Choroid plexus epithelial cell (primary cell): ENCODE measurements at places on chromosomes 2 and 18.

DNA sequence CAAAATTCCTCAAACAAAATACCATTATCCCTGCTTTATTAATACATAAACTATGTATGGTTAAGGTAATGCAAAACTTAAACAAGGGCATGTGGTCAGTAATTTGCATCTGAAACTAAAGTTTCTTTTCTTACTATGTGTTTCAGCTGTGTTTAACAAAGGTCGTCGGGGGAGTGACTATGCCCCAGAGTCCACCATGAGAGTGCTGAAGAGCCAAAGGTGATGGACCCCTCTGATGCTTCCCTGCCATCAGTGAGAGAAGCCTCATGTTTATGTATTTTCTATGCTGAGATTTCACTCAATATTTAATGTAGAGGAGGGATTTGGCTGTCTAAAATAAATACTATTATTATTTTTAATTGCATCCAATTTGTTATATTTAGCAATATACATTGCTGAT lies 707.2 kb upstream of the REG3G start:
- DNase-seq, result no peak

- DNase-seq, result no peak
Measured at GRCh38 chr2:96701636-96702035, 38.2 kb downstream of the LMAN2L start.

DNA sequence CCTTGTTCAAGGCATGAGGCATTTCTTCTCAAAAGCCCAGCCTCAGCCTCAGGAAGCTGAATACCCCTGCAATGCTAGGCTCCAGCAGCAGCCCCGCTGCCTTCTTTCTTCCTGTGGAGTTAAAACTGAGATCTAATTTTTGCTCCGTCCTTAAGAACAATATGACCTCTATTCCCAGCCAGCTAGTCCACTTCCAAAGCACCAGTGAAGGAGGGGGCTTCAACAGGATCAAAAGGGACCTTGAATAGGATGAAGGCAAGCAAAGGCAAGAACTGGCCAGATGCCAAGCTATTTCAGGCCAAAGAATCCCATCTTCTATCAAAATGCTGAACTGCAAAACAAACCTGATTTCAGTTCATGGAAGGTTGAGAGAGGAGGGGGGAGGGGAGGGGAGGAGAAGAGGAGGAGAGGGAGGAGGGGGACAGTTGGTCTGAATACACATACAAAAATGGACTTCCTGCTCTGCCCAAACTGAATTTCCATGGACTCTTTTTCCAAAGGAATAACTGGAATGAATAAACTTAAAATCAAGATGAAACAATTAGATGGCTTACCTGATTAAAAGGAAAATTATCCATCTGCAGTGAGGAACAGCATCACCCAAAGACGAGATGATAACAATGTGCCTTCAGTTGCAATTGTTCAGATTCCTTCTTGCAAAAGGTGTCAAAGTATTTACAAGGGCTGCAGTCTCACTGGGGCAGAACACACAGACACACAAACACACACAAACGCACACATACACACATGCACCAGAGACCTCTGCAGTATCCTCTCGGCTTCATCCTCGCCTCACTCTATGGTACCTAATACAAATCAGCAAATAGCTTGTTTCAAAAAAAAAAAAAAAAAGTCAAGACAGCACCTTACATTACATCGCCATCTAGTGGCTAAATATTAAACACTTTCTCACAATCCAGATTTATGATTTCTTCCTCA lies at the start of gene SCN1A:
Gene SCN1A, minus strand, starts transcription at position 804 of the 939 bp plus-strand sequence. CDS start 54,399 bp downstream, outside the sequence.
- DNase-seq, result peak; percentile 73

DNA sequence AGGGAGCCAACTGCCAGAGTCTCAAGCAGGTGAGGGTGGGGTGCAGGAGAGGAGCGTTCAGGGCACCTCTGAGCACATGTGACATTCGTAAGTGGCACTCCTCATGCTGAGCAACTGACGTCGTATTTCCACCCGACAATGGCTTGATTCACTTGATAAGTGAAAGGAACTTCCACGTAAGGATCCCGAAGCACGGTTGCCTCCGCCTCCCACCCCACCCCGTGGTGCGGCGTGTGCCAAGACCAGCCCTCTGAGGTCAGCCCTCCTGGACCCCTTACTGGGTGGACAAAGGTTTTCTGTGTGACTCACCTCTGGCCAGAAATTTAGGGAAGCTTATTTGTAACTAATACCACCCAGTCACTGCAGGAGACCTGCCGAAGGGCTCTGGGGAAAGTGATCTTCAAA lies 59.9 kb downstream of the AGAP1 start:
- DNase-seq, result peak; percentile 40

DNA sequence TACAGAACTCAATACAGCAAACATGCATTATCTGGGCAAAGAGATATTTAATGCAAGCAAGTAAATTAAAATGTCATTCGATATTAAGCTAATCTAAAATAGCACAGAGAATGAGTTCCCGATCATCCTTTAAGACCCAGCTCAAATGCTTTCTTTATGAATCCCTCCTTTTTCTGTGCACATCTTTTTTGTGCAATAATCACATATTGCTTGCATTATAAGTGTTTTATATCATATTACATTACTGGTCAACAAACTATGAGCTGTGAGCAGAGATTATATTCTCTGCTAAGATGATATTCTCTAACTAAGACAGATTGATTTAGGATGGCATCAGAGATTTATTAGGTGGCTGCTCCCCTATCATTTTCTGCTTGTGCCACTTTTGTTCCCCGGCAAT lies 146.1 kb downstream of the ERBB4 start:
- DNase-seq, result no peak

DNA sequence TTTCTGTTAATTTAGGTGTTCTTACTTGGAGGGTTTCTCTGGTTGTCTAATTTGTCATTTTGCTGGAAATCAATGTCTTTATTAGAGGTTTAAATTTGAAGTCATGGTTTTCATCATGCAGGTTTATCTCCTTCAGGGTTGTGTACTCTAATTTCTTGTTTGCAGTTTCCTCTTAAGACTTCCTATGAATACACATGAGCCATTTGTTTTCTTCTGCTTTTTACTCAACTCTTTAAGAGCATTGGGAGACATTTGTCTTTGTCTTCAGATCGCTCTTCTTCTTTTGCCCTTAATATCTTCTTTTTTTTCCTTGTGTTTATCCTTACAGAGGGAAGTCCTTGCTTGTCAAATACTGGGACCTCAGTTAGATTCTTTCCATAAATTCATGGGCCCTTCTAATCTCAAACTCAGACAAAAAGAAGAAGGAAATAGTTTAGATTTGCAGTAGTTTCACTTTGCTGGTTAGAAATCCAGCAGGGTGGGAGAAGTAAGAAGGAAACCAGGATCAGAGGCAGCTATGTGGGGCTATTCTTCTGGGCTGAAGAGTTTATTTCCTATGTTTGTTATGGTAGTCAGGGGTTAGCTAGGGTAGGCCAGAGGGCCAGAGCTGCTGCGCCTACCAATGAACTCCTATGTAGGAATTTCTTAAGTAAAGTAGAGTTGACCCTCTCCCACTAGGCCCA lies 176.6 kb downstream of the DYSF start:
- no peak for DNase-seq

DNA sequence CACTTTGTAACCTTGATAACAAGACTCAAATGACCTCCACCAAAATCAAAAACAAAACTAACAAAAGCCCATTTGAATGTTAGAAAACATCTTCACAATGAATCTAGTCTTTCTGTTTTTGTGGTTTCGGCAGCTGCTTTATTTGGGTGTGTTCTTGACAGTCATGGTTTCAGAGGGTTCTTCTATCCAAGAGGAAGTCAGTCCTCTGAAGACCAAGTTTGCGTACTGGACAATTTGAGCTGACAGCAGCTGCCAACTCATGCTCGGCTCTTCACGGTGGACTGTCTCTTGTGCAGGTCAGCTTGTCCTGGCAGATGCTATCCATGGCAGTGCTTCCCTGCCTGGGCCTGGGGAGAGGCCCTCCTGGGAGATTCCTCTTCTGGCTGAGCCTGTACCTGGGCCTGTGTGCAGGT lies 91.0 kb downstream of the TMEM17 start:
- no peak for DNase-seq

DNA sequence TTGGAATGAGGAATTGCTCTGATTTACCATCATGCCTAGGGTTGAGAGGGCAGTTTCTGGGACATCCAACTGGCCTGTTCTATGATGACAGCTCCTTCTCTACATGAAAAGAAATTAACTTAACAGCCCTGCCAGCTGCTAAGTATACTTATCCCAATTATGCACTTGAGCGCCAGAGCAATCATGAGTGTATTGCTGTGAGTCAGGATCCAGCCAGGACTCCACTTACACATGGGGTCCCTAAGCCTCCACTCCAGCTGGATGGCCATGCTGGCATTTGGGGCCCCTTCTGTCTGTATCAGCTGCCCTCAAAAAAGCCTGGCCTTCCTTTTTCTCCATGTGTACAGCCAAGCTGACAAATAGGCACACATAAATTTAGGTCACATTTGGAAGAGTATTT lies 481.9 kb downstream of the TMX3 start:
- DNase-seq, result no peak

DNA sequence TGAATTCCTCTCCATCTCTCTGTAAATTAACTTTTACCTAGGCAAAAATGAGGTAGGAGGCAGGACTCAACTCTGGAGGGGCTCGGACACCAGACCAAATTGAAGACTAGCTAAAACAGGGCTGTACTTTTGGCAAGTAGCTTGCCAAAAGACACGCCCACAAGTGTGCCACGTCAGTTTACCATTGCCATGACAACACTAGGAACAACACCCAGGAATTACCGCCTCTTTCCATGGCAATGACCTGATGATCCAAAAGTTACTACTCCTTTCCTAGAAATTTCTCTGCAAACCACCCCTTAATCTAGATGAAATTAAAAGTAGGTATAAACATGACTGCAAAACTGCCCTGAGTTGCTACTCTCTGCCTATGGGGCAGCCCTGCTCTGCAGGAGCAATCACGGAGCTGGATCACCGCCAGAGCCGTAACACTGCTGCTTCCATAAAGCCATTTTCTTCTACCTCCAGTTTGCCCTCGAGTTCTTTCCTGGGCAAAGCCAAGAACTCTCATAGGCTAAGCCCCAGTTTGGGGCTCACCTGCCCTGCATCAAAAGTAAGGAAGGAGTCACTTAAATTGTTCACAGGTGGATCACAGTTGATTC lies 66.0 kb upstream of the FAM136A start:
- DNase-seq, result peak; percentile 5

GRCh38 chr2:144836635-144837350 lies 316.9 kb upstream of the ZEB2 start:
- peak; percentile 66 for DNase-seq

GRCh38 chr2:48247206-48247605 lies 282.7 kb upstream of the STON1 start:
- DNase-seq, result no peak

GRCh38 chr2:204452464-204453023 lies 92.7 kb upstream of the PARD3B start:
- DNase-seq, result peak; percentile 96

- DNase-seq, result no peak
Measured at GRCh38 chr2:147688242-147688641, 156.6 kb upstream of the ACVR2A start.

DNA sequence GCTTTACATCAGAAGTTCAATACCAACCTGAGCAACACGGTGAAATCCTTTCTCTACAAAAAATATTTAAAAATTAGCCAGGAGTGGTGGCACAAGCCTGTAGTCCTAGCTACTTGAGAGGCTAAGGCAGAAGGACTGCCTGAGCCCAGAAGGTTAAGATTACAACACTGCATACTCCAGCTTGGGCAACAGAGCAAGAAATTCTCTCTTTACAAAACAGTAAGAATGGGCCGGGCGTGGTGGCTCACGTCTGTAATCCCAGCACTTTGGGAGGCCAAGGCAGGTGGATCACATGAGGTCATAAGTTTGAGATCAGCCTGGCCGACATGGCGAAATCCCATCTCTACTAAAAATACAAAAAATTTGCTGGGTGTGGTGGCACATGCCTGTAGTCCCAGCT lies 113.2 kb downstream of the USP34 start:
- peak; percentile 37 for DNase-seq

DNA sequence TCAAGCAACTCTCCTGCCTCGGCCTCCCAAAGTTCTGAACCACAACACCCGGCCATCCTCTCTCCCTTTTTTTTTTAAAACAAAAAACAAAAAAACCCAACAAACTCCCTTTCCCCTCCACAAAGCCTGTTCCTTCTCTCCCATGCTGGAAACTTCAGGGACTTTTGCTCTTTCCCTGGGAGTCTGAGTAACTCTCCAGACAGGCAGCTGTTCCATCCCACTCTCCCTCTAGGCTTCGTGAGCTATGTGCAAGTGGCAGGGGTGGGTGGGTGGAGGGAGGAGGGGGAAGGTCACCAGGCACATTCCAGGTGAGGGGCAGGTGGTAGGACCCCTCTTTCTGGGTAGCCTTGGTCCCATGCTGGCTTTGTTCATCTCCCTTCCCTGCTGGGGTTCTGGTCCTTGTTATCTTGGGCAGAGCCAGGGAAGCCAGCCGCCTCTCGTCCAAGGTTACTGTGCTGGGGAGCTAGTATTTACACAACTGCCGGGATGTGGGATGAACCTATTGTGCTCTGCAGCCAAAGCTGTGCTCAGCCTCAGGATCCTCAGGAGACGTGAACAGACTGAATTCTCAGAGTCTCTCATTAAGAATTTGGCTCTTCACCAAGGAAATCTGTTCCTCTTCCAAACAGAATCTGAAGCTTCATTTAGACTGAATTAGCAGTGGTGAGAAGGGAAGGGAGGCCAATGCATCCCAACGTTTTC lies 106.9 kb downstream of the LIPG start:
- DNase-seq, result peak; percentile 69

DNA sequence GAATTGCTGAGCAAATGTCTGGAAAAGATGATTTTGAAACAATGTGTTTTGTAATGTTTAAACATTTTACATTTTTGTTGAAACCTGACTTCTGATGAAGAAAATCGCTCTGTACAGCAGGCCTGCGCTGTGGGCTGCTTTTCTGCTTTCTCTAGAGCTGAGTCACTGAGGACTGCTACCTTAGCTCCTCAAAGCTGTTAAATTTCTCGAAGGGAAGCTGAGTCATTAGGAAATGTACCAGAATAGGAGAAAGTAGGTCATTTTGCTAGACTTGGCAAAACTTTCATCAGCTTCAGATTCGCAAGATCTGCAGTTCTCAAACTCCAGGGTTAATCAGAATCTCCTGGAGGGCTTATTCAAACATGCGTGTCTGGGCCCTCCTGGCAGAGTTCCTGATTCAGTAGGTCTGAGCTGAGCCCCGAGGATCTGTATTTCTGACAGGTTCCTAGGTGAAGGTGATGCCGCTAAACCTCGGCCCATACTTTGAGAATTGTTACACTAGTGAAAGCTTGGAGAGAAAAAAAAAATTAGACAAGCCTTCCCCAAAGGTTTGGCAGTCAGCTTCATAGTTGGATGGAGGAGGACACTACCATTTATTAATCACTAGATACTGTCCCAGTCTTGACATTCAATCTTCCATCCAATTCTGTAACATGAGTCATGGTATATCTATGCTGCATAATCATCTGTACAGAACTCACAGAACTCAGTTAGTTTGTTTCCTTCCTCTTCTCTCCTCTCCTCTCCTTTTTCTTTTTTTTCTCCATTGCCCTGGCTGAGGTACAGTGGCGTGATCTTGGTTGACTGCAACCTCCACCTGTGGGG lies 297.6 kb downstream of the PARD3B start:
- peak; percentile 97 for DNase-seq

- DNase-seq, result peak; percentile 86
Measured at GRCh38 chr2:218648088-218648786, 11.2 kb downstream of the ZNF142 start.
